ENCODE measurements at places on chromosomes 13 and 19.

DNA sequence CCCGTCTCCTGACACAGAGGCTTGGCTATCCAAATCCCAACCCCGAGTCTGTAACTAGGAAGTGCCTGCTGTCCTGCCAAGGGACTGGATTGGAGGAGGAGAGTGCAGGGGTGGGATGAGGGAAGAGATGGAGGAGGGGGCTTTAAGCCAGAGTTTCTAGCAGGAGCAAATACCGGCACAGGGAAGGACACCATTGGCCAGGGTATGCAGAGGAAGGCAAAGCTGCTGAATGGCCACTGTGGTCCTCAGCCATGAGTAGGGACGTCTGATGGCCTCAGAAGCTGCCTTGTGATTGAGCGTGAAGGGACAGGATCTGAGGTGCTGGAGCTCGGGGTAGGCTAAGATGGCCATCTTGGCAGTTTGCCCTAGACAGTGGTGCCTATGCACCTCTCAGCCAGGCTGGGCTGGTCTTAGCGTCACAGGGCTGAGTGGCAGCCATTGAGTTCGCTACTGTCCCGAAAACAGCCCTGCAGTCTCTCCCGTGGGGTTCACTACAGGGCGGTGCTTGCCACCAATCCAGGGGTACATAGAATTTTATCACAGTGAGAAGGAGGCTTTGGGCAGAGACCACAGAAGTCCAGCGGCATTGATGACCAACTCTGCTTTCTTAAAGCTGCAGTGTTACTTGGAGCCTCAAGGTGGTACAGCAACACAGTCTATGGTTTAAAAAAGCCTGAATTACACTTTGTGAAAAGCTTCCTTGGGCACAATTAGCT is 61.8 kb downstream of the AKAP11 start:
- DNase-seq = peak; percentile 54

- DNase-seq = peak; percentile 71
These were observed 20.3 kb upstream of the TMTC4 start for GRCh38 chr13:100694722-100695508.

DNA sequence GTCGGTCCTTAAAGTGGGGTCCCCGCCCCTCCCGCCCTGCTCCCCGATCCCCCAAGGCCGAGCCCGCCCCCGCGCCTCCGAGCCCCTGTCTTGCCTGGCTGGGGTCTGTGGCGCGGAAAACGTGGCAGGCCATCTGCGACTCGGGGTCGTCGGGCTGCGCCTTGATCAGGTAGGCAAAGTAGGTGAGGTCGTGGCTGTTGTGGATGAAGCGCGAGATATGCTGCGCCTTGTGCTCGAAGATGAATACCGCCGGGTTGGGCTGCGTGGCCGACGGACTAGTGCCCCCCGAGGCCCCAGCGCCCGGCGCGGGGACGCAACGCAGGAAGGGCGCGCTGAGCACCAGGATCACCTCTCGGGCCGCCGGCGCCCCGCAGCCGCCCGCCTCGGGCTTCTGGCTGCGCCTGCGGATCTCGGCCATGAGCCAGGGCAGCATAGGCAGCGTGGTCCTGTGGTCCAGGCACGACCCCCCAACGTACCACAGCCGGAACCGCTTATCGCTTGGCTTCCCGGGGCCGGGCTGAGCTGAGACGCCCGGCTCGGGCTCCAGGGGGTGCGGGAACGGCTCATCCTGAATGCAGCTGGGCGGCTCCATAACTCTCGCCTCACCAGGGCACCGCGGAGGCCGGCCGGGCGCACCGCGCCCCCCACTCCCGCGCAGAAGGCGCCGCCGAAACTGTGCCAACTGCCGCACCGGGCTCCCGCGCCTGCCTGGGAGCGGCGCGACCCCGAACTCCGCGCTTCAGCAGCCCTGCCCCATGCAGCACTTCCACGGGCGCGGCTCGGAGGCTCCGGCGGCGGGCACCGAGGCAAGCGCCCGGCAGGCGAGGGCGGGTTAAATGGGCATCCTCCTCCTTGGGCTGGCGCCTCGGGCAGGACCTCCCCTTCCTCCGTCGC is 546 bp downstream of the TBC1D4 start:
- peak; percentile 59 for DNase-seq

GRCh38 chr19:17602872-17603510 is 47.5 kb downstream of the COLGALT1 start:
- DNase-seq = peak; percentile 8

GRCh38 chr13:51747438-51748434 is 56.2 kb downstream of the DHRS12 start:
- DNase-seq = no peak

- DNase-seq = peak; percentile 30
These were observed 16.2 kb downstream of the SOX21 start for GRCh38 chr13:94696171-94696570.

GRCh38 chr19:41298348-41298964 is 11.5 kb upstream of the CCDC97 start:
- no peak for DNase-seq

DNA sequence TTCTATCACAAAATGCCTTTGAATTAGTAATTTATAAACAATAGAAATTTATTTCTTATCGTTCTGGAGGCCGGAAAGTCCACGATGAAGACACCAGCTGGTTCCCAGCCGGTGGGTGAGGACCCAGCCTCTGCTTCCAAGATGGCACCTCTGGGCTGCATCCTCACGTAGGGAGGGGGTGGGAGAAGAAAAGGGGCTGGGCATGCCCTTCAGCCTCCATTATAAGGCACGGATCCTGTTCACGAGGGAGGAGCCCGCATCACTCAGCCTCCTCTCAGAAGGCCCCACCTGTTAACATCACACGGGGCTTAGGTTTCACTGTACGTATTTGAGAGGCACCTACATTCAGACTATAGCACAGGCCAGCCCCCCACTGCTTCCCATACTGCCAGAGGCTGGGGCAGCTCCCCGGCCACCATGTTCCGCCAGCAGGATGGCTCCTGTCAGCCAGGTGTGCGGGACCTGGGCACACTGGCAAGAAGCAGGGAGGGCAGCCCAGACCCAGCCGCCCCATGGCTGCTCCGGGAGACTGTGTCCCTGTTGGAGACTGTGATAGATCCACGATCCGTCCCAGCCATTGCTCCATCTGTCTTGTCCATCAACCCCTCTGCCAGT is 131.6 kb downstream of the SOX1 start:
- no peak for DNase-seq

GRCh38 chr19:8367327-8368001 is 3.5 kb downstream of the ANGPTL4 start:
- peak; percentile 42 for DNase-seq

Data from OCI-M1 (cell line).